ENCODE measurements at places on chromosomes 7 and 10. TPM values are rescaled to one million over a fixed set of nuclear protein-coding genes. Genes with fewer than 3 reads are reported as not detected.

NPTX2 gene
- 0.18 TPM for total RNA-seq

TUBB8 gene
- not detected for total RNA-seq

GIMAP6 gene
- 150 TPM for total RNA-seq

EMX2 gene
- total RNA-seq: not detected

GRCh38 chr10:35331894-35332640 lies 4.2 kb upstream of the CCNY start:
- H3K27me3 ChIP-seq: no peaks in the 10 kb centered on the region
- H3K36me3 ChIP-seq: peaks cover 7% of the 10 kb centered on the region
- no peak overlapping the region for H3K4me3 ChIP-seq
- H3K4me1 ChIP-seq: peaks cover 9% of the 10 kb centered on the region

DNA sequence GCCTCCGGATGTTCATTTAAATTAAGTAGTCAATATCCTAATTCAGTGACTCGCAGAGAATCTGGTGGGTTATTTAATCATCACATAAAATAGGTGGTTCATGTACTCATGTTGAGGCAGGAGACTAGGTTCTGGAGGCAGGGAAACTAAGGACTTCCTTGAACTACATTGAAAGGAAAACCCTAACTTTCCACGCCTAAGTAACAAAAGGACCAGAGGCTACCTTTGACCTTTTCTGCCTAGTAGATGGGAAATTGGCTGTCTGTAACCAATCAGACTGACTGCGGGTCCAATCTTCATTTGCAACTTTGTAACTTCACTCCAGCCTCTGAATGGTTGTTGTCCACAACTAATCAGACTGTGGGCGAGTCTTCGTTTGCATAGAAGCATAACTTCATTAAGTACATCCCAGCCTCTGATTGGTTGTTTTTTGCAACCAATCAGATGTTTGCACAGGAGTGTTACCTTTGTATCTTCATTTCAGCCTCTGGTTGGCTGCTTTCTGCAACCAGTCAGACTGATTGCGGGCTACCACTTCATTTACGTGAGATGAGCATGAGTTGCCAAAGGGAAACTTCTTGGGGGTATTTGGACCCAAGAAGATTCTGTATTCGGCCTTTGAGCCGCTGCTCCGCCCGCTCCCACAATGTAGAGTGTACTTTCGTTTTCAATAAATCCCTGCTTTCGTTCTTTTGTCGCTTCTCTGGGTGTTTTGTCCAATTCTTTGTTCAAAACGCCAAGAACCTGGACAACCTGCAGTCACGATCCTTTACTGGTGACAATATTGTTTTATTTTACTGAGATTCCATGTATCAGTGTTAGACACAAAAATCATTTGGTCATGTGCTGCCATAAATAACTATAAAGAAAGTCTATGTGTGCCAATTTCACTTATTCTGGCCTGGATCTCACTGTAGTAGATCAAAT lies 1.7 kb upstream of the ST7 start:
- H3K4me1 ChIP-seq: peaks cover 9% of the 10 kb centered on the region
- no peak overlapping the region for H3K4me3 ChIP-seq
- no peak for DNase-seq
- H3K27ac ChIP-seq: no peak overlapping the region

DNA sequence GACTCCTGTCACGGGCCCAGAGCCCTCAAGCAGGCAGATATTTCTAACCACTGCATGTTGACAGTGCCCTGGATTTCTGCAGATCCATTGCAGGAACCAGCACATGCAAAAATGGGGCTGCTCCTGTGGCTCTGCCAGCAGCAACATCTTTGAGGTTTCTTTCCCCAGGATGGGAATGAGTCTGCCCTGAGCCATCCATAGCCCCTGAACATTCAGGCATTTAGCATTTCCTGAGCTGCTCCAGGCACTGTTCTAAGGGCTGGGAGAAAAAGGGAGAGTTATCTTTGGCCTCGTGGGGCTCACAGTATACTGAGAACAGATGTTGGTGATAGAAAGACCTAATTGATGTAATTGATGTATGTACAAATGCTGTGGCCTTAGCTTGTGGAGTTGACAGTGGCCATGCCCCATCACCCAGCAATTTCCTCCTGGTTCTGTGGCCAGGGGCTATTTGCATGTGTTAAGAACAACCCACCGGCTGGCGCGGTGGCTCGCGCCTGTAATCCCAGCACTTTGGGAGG lies 66.0 kb upstream of the LRRC4 start:
- H3K4me3 ChIP-seq: no peak overlapping the region
- peaks cover 4% of the 10 kb centered on the region for H3K4me1 ChIP-seq
- DNase-seq: no peak
- H3K36me3 ChIP-seq: peaks cover 3% of the 10 kb centered on the region
- H3K27me3 ChIP-seq: no peaks in the 10 kb centered on the region

GRCh38 chr10:113119801-113120200 lies 169.8 kb downstream of the TCF7L2 start:
- no peak overlapping the region for H3K27ac ChIP-seq
- H3K36me3 ChIP-seq: no peaks in the 10 kb centered on the region
- H3K4me3 ChIP-seq: no peak overlapping the region
- DNase-seq: no peak

GRCh38 chr10:20075713-20076112 lies 259.5 kb downstream of the PLXDC2 start:
- H3K4me3 ChIP-seq: no peak overlapping the region
- H3K27me3 ChIP-seq: no peaks in the 10 kb centered on the region
- no peak overlapping the region for H3K27ac ChIP-seq

DNA sequence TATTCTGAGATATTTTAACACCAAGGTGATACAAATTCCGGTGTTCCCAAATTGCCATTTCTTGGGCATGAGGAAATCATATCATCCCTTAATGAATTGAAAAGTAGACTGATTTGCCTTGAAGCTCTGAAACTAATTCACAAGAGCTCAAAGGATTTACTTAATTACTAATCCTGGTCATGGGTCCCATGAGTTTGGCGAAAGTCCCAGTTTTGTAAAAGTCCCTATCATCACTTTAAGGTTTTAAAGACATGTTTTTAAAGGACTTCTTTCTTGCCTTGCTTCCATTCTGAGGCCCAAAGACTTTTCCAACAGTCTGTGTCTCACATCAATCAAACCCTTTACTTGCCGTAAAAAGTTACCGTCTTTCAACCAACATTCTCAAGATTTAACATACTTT lies 377.9 kb downstream of the DNAJB9 start:
- no peak overlapping the region for H3K27ac ChIP-seq
- H3K4me3 ChIP-seq: no peak overlapping the region
- no peaks in the 10 kb centered on the region for H3K27me3 ChIP-seq
- DNase-seq: no peak
- H3K36me3 ChIP-seq: no peaks in the 10 kb centered on the region
- H3K4me1 ChIP-seq: no peaks in the 10 kb centered on the region

DNA sequence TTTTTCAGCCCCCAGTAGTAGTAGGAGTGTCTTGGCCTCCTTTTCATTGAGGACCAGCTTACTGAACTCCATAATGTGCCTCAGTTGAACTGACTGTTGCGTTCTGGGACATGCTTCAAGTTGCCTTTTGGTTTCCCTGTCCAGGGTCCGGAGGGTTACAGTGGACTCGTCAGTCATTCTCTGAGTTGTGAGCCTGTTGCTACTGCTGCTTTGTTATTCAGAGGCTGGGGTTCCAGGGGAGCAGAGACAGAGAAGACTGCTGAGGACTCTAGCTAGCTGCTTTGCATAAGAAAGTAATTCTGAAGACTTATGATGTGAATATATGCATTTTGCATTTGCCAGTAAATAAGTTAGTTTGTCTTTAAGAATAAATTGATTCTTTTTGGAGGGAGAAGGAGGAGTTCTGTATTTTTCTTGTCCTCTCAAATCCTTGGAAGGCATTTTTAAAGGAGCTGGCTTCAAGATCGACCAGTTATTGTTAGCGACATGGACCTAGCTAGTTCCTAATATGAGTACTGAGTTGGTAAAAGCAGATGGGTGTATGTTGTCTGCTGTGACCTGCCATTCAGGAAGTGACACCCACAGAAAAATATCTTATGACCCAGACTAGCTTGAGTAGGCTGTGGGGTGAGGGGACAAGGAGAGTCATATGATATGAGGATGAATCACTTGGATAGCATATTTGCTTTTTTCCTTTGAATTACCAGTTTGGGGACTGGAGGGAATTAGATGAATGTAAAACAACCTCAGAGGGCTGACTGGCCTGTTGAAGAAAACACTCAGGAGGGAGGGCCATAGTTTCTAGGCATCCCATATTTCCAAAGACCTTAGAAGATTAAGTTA lies 8.3 kb downstream of the PI4K2A start:
- no peaks in the 10 kb centered on the region for H3K27me3 ChIP-seq
- H3K4me3 ChIP-seq: no peak overlapping the region
- peaks cover 16% of the 10 kb centered on the region for H3K4me1 ChIP-seq
- peak overlapping the region; percentile 81 for H3K27ac ChIP-seq
- H3K36me3 ChIP-seq: peaks cover 34% of the 10 kb centered on the region
- peak; percentile 23 for DNase-seq
